SJCRH30 (cell line): ENCODE measurements at places on chromosomes 5 and 9.

DNA sequence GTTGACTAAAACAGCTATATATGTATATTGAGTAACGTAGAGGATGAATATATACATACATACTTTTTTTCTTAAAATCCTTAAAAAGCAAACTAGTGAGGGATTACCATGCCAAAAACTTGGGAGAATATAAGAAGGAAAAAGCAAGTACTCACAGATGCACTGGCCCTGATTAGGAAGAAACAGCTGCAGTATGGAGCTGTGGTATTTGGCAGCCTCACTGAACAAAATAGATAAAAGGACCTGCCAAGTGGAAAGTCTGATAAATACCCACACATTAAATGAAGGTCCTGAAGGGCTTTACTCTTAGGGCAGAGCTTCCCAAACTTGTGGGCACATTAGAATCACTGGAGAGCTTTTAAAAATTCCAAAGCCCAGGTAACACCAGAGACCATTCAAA is 80.6 kb downstream of the FEM1C start:
- peak; percentile 48 for DNase-seq

DNA sequence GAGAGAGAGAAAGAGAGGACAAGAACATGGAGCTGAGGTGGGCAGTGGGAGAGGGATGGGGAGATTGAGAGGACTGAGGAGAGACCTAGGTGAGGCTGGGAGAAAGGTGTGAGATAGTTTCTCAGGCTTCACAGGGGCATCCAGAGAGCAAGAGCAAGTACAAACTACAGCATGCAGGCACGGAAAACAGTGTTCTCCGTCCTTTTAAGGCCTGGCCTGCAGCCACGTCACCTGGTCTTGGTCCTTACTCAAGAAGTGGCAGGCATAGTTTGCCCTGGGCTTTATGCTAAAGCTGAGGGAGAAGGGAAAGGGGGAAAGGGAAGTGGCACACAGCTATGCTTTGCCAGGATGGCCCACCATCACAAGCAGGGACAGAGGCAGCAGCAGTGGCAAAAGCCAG is 65.7 kb downstream of the SIL1 start:
- DNase-seq = no peak

GRCh38 chr5:40041452-40041851 is 616.7 kb upstream of the DAB2 start:
- no peak for DNase-seq

- DNase-seq = no peak
Observed at GRCh38 chr5:166401391-166401790, 1890.1 kb upstream of the WWC1 start.

GRCh38 chr5:135222771-135223170 is 176.3 kb downstream of the MACROH2A1 start:
- no peak for DNase-seq

DNA sequence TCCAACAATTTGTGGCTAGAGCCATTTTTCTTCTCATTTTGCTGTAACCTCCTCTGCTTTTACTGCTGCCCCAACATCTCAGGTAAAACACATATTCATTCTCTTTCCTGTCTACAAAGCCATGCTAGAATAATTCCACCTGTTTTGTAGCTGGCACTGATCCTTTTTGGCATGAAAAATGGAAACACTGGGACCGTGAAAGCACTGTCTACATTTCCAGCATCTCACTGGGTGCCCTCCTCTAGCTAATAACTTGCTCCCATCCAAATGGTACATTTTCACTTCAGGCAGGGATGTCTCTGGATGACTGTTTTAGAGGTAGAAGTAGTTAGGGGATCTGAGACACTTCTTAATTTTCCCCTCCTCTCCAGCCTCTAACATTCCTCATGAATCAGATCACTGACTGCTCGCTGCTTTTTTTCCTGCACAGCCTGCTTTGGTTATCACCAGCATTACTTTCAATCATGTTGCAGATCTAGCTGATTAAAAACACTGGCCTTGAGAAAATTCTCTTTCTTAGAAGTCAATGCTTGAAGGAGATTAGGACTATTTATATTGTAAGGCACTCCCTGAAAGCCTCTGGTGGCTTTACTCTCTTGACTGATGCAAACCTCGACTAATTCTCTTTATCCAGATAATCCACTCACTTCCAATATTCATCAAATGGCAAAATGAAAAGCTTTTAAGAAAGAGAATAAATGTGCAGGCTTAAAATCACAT is 1312.6 kb upstream of the DMAC1 start:
- DNase-seq = peak; percentile 5

DNA sequence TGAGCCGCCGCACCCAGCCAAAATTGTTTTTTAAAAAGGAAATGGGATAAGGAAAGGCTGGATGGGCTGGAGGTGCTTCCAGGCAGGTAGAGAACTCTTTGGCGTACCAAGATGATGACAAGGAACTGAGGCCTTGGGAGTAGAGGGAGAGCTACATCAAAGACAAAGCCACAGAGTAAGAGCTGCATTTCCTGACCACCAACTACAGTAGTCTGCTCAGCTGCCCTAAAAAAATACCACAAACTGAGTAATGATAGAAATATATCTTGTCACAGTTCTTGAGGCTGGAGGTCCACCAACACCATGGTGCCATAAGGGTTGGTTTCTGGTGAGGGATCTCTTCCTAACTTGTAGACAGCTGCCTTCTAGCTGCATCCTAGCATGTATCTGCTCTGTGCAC is 8.2 kb downstream of the OR1K1 start:
- DNase-seq = no peak

DNA sequence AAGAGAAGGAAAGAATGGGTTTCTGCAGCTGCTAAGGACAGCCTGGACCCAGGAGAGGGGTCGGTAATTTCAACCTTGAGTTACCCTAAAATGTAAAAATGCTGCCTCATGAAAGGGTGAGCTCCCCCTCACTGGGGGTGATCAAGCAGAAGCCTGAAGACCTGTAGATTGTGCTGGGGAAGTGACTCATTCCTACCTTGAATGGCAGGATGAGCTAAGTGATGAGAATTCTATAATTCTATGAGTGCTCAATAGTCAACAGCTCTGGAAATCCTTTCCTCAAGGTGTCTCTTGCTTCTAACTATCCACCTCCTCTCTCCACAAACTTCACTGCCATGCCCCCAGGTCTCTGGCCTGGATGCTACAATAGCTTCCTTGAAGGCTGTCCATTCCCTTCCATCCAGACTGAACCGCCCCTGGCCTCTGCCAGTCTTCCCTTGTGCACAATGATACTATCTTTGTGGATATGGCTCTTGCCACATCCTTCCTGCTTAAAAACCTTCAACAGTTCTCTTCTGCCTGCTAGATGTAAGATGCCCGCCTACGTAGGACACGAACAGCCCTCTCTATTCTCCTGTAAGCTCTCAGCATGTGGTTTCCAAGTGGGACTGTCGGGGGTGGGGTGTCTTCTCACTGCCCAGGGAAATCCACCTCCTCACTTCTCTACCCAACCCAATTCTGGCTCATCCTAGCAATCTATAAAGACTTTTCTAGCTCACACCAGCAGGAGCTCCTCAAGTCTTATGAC is 50.6 kb downstream of the PTPN3 start:
- DNase-seq = no peak

DNA sequence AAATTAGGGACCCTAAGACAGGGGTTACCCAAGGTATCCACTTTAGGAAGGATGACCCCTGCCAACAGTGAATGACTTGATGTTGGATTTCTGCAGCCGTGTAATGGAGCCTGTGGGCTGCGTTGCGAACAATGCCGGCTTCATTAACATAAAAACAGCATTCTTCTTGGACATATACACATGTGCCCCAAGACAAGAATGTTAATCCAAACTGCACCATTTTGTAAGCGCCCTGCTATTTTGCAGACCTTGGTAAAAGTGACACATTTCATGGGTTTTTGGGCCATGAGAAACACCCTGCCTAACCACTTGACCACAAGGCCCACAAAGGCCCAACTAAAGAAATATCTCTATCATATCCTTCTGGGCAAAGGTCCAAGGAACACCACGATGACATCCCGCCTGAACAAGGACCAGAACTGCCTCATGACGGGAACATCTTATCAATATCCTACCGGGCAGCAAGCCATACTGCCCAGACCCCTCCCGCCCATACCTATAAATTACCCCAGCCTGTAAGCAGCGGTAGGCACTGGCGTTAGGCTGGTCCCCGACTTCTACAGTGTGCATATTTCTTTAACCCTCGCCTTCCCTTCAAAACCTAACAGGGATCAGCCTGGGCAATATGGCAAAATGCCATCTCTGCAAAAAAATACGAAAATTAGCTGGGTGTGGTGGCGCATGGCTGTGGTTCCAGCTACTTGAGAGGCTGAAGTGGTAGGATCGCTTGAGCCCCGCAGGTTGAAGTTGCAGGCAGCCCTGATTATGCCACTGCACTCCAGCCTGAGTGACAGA is 9.7 kb upstream of the PDCD1LG2 start:
- DNase-seq = peak; percentile 6

GRCh38 chr5:45260292-45260691 is 435.9 kb downstream of the HCN1 start:
- DNase-seq = no peak

GRCh38 chr5:76099756-76100155 is 16.6 kb downstream of the SV2C start:
- DNase-seq = no peak

GRCh38 chr9:72386186-72386585 is 21.2 kb upstream of the ZFAND5 start:
- DNase-seq = no peak

DNA sequence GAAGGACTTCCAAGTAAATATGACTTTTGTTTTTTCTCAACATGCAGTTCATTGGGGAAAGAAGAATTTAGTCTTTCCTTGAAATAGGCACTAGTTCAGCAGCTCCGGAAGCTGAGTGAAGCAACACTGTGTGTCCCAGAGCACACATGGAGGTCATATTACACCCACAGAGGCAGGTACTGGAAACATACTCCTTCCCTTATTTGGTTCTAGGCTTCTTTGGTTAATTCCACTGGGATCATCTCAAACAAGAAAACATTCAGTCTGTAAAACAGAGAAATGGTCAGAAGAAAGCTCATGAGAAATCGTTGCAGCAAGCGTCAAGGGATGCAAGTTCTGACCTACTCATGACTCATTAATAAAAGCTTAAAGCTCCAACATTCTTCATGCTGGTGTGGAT is 175.1 kb upstream of the PCSK5 start:
- no peak for DNase-seq

DNA sequence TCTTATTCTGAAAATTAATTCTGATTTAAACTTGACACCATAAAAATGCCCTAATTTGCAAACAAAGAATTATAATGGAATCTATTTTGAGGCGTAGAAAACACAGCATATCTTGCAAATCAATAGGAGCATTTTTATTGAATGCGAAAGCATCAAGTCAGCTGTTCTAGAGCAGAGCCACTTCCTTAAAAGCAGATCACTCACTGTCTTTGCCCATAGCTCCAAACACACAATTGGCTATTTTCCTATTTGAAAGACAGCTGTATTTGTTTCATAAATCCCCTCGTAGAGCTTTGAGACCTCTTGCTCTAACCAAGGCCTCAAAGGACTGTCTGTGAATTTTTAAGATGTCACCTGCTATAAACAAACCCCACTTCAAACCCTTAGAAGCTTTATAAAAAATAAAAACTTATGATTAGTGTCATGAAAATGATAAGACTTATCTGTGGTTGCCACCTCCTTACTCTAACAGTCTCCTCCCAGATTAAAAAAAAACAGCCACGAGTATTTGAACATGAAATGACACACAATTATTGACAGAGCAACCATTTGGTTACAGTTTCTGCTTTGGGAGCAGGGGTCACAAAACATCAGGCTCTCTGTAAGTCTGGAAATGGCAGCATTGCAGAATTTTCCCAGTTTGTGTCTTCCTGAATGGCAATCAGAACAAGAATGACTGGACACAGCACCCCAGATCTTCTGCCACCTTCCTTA is 75.6 kb upstream of the RASEF start:
- DNase-seq = no peak

- DNase-seq = no peak
Observed at GRCh38 chr9:126157826-126158587, 168.6 kb upstream of the MVB12B start.

GRCh38 chr5:126234563-126235195 is 188.5 kb upstream of the GRAMD2B start:
- peak; percentile 66 for DNase-seq

GRCh38 chr5:96579711-96580110 is 82.5 kb upstream of the CAST start:
- no peak for DNase-seq

- no peak for DNase-seq
Observed at GRCh38 chr5:150106674-150107426, 20.5 kb upstream of the CSF1R start.

GRCh38 chr9:129866394-129867135 is 31.3 kb downstream of the USP20 start:
- DNase-seq = no peak

DNA sequence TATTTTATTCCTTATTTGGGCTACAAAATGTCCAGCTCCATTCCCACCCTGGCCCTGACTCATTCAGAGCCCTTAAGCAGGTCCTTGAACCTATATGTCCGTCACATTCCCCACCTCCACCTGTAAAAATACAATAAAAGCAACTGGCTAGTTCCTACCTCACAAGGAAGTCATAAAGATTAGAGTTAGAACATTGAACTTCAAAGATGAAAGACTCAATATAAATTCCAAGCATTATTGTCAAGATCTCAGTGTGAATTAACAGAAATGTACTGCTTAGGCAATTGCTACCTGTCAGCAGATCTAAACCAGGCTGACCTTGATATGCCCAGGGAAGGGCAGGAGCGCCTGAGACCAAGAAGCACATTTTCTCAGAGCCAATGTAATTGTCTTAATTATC is 221.8 kb downstream of the ENC1 start:
- DNase-seq = no peak

DNA sequence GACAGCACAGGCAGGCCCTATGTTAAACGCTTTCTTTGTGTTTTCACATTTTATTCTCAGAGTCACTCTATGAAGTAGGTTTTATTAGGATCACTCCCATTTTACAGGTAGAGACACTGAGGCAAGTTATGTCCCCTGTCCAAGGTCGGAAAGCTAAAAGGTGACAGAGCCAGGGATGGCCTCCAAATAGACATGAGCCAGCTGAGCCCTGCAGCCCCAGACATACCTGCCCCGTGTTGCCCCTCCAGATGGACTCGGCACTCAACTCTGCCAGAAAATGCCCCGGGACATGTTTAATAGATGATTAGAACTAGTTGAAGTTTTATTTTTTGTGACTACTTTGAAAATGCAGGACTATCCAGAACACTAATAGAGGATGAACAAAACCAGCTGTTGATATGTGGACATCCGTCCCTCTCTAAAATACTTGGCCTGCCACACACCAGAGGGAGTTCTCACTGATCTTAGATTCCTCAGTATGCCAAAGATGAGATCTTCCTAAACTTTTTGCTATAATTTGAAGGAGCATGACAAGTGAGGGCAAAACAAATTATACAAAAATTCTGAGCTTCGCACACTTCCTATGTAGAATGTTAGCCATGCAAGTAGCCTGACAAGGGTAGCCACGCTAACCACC is 258.6 kb upstream of the ADAMTS16 start:
- no peak for DNase-seq
